NCI-H2081 treated with DMSO at 0.1 percent for 48 hours (cell line): ENCODE measurements at places on chromosomes 5 and 9.

DNA sequence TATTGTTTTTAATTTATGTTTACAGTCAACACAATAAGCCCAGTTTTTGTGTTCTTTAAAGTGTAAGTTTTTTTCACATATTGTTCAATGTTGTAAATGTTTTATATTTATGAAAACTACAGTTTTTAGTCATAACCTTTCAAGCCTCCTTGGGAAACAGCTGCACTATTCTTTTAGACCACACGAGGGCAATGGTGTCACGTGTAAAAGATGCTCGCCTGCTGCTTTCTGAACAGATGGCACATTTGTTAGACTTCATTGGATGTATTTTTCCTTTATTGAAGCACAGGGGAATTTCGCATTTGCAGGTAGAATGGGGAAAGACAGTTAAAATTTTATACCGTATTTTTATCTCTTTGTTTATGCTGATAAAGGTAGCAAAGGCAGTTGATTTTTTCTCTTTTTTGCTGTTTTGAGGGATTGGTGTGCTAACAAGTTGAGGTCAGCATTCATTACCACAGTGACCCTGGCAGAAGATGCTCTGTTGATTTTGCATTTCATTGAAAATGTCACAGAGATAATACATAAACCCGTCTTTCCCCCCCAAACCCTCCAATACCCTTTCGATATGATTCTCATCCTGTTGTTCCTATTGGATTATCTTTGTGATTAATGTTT, 59.0 kb downstream of the MAT2B start:
- no peak for DNase-seq

DNA sequence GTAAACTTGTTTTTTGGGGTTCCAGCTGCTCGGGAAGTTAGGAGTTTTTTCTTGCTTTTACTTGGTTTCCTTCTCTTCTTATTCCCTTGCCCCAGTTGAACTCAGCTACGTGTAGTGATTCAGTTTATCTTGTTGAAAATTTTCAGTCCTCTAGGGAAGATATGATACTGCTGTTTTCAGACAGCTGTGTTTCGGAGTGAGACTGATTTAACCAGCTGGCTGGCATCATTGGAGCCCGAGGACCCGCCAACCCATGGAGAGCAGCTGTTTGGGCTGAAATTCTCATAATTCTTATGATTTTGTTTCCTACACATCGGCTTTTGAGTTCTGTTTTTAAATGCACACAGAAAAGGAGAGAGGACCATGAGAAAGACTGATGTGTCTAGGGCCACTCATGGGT, 271.5 kb downstream of the NR3C1 start:
- DNase-seq: no peak

DNA sequence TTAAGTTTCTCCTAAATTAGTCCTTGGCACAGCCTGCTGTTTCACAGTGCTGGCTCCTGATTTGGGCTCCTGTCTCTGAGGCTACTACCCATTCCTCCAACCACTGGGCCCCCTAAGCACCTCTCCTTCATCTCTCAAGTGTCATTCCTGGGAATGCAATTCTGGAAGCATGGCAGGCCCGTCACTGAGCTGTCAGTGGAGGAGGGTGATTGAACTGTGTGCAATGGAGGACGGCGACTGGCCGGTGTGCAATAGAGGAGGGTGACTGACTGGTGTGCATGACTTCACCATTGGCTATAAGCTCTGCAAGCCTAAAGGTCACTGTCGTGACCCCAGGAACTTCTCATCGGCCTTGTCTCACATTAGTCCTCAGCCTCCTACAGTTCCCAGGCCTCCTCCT, 12.4 kb upstream of the IL17B start:
- no peak for DNase-seq

- DNase-seq: no peak
Measured at GRCh38 chr5:33937017-33937706, 976 bp downstream of the RXFP3 start.

DNA sequence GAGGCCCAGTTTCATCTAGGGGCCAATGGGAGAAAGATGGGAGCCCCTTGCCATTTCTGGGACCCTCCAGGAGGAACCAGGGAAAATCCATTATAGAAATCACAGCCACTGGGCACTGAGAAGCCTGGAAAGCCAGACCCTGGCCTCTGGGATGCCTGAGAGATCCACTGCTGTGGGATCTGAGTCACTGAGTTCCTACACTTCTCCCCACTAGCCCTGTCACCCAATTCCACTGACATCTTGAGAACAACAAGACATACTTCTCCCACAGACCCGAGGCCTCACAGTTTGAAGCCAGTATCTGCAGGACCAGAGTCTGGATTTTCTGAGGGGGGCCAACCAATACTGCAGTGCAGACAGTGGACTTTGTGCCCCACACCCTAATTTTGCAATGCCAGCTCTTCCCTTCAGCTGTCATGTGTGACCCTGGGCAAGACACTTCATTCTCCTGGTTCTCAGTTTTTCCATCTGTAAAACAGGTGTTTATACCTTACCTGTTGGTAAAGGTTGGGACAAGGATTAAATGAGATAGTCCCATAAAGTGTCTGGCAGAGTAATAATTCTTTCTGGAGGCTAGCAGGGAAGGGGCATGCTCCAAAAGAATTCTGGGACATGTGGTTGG, 46.5 kb downstream of the CXXC5 start:
- DNase-seq: no peak

- DNase-seq: no peak
Measured at GRCh38 chr9:105206496-105206820, 38.0 kb upstream of the SLC44A1 start.

GRCh38 chr5:173242675-173243121, 7.7 kb upstream of the NKX2-5 start:
- no peak for DNase-seq

GRCh38 chr5:41213340-41213739, at the start of gene C6:
TSS of gene C6 (minus strand) at chr5:41213532. CDS start at chr5:41203230, 10,302 bp downstream.
- DNase-seq: no peak

- no peak for DNase-seq
Measured at GRCh38 chr5:45402804-45403455, 293.2 kb downstream of the HCN1 start.

- no peak for DNase-seq
Measured at GRCh38 chr5:2697041-2697440, 54.4 kb downstream of the IRX2 start.

- DNase-seq: no peak
Measured at GRCh38 chr5:181205761-181206649, 1.0 kb upstream of the TRIM7 start.

GRCh38 chr5:116451905-116452450, 122.6 kb downstream of the SEMA6A start:
- DNase-seq: no peak

DNA sequence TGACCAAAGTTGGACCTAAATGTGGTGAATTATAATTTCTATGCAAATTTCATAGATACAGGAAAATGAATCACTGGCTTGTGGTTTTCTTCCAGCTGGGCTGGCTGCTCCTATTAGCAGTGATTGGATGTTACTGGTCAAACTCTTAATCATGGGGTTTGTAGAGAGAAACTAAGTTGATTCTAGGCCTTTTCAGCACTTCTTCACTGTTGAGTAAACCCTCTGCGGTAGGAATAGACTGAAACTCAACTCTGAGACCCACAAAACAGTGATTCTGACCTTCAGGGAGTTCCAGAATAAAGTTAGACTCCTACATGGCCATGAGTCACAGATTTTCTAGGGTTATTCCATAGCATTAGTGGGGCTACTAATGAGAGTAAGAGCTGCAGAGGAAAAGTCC, 47.9 kb upstream of the FKTN start:
- DNase-seq: no peak

DNA sequence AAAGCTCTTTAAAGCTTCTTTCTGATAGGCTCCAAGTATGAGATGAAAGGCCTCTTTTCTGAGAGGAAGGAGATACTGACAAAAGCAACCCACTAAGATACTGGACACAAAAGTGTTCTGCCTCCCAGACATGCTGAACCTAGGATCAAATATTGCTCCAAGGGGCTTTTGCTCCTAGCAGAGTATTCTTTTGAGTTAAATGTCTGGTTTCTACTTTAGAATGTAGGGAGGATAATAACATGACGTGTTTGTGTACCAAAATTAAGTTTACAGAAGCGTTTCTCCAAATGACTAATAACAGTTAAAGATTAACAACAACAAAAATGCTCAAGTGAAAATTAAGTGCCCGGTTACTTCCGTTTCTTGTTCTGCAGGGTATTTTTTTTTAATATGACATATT, 2293.3 kb upstream of the C9orf72 start:
- no peak for DNase-seq

DNA sequence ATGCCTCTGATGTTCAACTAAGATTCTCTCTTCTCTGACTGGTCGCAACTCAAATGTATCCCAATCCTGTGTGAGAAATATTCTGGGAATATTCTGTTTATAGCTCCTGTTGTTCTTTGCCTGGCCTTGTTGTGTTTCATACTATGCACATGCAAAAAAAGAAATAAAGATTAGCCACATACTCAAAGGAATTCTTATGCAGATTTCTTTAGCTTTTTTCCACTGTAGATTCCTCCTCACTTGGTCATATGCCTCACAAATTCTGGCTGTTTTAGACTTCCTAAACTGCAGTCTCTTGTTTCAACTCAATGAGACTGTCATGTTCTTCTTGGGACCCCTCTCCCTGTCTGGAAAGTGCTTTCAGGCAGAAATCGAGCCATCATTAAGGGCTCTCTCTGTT, 217.5 kb upstream of the SH3GL2 start:
- DNase-seq: no peak

- DNase-seq: no peak
Measured at GRCh38 chr9:136506425-136506824, 23.6 kb upstream of the SEC16A start.

DNA sequence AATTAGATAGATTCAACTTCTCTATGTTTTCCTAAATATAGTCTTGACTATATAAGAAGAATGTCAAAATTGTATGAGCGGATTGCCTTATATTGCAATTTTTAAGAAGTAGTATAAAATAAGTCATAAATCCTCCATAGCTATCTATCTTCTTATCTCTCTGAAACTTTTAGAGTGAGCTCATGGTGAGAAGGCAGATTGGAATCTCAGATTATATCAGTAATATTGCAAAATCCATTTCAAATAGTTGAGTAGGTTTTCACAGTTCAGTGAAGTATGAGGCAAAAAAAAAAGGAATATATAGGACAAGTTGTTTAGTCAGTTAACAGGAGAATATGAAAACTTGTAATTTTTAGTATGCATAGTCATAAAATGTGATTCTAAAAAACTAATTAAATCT, 156.4 kb downstream of the FAM174A start:
- no peak for DNase-seq

DNA sequence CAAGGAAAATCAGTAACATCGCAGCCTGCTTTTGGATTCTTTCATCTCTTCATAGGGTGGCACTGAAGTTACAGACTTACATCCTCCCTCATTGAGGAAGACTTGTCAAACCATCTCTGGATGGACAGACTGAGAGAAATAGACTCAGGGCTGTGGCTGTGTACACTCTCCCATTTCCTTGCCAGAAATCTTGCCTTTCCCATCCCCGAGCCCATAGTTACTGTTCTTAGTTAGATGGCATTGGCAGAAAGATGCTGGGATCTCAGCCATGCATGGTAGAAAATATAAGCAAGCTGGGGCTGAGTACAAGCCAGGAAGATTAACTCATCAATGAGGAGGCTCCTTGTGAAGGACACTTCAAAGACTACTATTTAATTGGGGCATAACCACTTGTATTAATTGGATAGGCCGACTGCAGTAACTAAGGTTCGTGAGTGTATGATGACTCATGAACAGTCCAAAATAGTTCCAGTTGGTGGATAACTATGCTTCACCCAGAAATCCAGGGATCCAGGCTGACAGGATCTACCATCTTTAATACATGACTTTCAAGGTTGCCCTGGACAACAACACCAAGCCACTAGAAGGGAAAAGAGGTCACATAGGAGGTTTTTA, 137.9 kb downstream of the TMEM38B start:
- no peak for DNase-seq

DNA sequence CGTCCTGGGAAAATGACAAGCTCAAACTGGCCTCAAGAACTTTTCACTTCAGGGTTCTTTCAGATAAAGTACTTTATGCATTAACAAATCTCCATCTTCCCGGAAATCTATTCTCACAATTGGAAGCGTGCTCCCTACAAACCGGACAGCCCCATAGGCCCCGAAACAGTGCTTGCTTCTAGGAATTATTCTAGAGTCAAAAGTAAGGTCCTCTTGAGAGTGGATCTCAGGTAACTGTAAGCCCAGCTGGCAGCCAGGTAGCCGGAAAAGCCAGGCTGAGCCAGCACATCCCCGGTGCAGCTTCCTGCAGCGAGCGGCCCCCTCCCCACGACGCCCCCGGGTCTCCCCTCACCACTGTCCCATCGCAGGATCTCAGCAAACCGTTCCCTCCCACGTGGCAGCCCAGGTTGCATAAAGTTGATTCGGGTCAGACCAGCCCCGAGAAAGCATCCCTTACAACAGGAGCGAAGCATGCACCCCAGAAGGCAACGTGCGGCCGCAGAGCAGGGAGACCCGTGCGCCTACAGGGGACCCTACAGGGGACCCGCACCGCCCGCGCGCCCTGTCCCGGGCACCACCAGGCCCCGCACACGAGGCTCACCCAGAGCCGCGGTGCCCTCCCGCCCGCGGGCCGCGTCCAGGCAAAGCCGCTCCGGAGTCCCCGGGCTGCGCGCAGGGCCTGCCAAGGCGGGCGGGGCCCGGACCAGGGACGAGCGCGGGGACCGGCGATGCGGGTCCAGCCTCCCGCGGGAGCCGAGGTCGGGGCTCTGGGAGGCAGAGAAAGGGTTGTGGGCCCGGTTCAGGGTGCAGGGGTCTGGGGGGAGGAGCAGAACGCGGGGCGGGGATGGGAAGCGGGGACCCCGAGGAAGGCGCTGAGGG, 920 bp downstream of the LPCAT1 start:
- no peak for DNase-seq

DNA sequence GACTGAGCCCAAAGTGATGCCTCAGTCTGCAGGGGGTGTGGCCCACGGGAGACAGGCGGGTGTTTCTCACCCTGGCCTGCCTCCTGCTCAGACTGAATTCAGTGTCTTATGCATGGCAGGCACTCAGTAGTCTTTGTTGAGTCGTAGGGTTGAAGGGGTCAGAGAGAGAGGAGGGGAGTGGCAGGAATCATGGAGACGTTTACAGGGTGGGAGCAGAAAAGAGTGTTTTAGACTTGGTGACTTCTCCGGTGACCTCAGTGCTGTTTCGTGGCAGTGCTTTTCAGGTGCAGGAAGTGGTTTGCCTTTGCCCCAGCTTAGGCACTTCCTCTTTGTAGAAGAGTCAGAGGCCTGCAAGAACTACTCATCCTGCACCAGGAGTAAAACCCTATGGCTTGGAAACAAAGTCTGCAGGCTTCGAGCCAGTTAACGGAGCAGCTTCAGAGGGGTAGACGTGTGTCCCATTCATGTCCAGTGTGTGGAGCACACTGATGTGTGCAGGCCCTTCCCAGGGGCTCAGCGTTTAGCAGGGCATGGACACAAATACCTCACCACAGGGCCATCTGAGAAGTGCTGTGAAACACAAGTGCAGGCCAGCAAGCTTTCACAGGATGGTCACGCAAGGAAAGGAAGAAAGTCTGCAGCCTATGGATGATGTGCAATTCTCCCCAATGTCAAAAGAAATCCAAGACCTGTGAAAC, 24.5 kb upstream of the SEMA4D start:
- DNase-seq: no peak
